HAP-1 (cell line): ENCODE measurements at places on chromosomes 7 and 10.

DNA sequence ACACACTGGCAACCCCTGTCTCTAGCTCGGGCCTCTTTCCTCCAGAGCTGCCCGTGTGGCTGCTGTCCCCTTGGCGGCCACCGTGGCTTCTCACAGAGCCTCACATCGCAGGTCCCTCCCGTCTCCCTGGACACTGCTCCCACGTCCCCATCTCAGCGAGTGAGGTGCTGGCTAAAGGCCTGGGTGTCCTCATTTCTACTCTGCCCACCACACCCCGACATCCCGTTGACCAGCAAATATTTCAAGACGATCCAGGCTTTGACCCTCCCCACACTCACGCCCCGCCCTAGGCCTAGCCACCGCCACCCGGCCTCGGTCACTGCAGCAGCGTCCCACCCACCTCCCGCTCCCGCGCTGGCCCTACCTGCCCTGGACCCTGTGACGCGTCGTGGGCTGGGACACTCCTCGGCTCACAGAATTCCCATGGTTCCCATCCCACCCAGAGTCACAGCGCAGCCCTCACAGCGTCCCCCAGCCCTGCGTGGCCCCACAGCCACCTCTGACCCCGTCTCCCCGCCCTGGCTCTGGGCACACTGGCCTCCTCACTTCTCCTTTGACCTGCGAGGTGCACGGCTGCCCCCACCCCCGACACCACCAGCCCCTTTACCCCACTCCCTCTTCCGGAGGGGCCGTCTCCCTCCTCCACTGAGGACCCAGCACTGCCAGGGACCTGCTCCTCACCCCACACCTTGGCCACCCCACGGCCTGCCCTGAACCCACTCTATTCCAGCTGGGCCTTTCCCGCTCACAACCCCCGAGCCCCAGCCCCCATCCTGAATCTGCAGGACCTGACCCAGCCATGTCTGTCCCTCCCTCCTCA lies 6.9 kb downstream of the ADAP1 start:
- DNase-seq: no peak

DNA sequence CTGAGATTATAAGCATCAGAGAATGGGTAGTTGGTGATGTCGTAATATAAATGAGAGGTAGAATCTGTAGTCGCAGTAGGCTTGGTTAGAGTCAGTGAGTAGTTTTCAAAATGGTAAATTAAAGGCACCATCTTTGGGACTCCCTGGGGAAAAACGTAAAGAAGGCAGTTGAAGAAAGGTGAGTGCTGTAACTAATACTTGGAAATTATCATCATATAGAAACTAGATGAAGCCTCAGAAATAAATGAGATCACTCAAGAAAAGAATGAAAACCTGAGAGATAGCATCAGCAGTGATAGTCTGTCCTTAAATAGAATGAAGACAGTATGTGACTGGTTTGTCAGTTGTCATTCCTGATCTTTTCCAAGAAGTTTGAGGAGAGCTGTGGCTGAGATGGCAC lies 23.8 kb downstream of the PALS2 start:
- no peak for DNase-seq

- no peak for DNase-seq
These were observed 273.0 kb downstream of the CCDC3 start for GRCh38 chr10:12728494-12728893.

GRCh38 chr7:45324683-45325237 lies 167.2 kb downstream of the RAMP3 start:
- no peak for DNase-seq

DNA sequence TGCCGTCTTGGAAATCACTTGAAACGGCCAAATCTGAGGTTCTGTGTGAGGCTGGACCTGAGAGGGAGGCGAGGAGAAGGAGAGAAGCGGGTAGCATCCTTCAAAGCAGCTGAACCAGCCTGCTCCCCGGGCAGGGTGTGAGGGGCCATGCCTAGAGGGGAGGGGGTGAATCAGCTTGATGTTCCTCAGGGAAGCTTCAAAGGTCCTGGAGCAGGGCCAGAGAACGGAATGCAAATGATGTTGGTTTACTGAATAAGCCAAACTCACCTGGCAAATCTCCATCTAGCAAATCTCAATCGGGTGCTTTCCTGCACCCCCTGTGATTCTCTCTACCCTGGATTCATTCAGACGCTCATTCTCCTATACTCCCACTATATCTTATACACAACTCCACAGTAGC lies 226.9 kb downstream of the WDR11 start:
- DNase-seq: no peak

- DNase-seq: no peak
These were observed 176.2 kb downstream of the MGMT start for GRCh38 chr10:129643266-129643665.

DNA sequence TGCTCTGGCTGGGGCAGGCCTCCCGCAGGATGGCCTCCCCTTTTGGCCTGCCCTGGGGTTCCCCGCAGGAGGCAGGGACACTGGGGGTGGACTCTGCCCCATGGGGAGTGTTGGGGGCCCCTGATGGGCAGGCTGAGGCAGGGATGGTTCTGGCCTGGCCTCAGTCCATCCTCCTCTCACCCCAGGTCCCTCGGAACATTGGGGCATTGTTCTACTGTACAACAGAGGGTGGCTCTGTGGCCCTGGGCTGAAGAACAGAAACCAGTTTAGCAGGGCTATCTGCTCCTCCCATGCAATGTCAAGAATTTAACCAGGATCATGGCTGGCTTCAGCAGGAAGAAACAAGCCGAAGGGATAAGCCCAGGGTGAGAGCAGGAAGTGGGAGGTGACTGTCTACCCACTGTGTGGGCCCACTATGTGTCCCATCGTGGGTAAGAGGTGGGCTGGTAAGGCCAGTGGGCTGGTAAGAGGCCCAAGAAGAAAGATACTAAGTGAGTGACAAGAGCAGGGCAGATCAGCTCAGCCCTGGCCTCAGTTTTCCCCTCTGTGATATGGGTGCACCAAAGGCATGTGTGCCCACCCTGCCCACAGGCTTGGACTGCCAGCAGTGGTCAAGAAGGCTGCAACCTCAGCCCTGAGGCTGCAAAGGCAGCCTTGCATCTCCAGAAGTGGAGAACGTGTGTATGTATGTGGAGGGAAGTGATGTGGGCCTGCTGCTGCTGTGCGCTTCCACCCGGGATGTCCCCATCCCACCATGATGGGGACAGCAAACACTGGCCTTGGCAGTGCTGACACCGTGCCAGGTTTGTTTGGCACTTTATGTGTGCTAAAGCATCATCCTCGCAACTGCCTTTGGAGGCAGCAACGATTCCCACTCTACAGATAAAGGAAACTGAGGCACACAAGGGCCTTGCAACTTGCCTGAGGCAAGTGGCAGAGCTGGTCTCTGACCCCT lies 138.9 kb downstream of the SH3PXD2A start:
- DNase-seq: no peak

DNA sequence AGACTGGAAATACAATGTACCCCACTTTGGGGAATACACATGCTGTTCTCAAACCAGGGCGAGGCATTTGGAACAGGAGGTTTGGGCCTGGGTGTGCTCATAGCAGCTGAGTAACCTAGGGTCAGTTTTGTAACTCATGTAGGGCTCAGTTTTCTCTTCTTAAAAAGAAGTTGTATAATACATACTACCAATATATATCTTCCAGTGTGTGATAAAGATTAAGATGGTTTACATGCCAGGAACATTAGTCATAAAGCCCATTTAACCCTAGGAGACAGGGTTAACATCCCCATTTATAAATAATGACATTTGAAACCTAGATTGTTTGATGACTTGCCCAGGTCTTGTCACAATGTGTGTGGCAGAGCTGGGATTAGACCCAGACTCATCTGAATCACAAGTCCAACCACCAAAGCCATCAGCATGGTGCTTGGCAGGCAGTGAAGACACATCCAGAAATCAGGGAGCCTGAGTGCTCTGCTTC lies 6.0 kb downstream of the AKR1B10 start:
- DNase-seq: no peak

GRCh38 chr7:14275356-14275755 lies 285.9 kb upstream of the ETV1 start:
- DNase-seq: no peak

GRCh38 chr7:5210751-5211338 lies 20.8 kb downstream of the WIPI2 start:
- DNase-seq: no peak

- no peak for DNase-seq
These were observed 20.7 kb downstream of the STN1 start for GRCh38 chr10:103897241-103897774.

DNA sequence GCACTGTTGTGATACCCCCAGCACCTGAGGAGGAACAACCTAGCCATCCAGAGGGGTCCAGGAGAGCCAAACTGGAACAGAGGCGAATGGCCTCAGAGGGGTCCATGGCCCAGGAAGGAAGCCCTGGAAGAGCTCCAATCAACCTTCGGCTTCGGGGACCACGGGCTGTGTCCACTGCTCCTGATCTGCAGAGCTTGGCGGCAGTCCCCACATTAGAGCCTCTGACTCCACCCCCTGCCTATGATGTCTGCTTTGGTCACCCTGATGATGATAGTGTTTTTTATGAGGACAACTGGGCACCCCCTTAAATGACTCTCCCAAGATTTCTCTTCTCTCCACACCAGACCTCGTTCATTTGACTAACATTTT lies 1.6 kb upstream of the CASP2 start:
- DNase-seq: no peak

DNA sequence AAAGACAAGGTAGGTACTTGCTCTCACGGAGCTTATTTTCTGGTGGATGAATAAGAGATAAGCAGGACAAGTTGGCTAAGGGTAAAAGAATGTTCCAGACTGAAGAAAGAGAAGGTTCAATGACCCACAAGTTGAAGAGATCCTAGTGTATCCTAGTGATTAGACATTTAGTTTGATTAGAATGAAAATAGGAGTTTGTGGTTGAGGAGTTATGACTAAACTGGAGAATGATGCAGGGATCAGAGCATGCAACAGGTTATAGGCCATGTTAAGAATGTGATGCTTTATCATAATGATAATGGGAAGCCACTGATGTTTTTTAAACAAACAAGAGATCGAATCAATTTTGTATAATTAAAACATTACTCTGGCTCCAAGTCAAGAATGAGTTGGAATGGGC lies 357.2 kb downstream of the HPSE2 start:
- no peak for DNase-seq

DNA sequence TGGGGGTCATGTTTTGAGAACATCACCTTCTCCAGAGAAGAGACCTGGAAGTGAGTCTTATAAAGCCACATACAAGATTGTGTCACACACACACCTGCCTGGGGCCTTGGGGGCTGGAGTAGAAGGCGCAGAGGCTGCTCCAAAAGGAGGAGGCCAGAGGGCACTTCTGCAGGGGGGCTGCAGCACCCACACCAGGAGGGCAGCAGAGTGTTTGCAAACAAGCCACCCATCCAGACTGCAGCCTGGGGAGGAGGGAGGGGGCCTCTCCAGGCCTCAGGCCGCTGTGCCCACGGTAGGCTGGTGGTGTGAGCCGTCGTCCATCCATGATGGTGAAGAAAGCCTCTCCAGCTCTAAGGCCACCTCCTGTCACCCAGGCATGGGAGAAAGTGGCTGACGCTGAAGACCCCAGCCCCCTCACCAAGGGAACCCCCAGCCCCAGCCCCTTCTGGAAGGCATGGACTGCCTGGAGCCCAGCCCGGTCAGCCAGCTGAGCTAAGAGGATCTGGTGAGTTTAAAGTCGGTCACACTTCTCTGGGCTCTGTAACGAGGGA lies 77.5 kb downstream of the FOXL3 start:
- no peak for DNase-seq

GRCh38 chr10:62374862-62375710 lies 917 bp downstream of the ZNF365 start:
- DNase-seq: no peak

DNA sequence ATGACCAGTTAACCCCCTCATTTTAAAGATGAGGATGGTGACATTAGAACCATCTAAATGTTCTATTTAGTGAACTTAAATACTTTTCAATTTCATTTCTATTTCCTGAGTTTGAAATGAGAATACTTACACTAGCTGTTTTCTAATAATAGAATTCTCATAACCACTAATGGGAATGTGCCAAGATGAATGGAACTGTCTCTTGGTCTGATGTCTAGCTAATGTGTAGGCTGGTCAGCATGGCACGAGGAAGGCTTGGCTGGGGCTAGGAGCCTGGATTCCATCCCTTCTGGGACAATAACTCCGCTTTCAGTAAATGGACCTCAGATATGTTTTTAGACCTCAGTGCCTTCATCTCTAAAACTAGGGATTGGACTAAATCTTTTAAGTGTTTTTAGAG lies 185.8 kb upstream of the NRP1 start:
- no peak for DNase-seq

DNA sequence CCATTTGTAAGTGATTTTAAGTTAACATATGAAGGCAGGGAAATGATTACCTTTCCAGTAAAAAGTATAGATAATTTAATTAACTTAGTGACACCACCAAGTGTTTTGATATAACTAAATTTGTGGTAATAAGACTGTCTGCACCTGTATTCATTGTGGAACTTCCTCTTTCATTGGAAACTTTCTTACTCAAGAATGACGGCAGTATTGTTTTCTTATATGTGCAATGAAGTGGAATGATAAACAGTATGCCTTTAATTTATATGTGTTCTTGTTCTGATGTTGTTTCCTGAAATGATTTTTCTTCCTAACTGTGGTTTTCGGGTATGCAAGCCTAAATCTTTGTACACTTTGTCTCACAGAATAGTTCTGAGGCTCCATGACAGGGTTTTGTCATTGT lies 46.4 kb downstream of the CASD1 start:
- no peak for DNase-seq

- no peak for DNase-seq
These were observed 88.3 kb downstream of the NKX6-2 start for GRCh38 chr10:132697578-132698200.

DNA sequence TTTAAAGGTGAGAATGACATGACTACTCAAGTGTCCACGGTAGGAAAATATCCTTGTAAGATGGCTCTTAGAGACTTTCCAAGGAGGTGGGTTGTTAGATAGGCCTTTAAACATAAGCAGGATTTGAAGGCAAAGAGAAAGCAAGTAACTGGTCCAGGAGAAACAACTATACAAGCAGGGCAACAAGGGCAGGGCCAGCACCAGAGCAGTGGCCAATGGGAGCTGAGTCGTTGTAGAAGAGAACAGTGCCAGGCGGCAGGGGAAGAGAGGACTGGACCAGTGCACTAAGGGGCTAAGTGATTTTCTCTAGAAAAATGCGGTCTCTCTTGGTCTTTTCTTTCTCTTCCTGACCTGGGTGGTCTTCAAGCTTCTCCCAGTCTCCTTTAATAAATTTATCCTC lies 94.9 kb downstream of the GLI3 start:
- no peak for DNase-seq

DNA sequence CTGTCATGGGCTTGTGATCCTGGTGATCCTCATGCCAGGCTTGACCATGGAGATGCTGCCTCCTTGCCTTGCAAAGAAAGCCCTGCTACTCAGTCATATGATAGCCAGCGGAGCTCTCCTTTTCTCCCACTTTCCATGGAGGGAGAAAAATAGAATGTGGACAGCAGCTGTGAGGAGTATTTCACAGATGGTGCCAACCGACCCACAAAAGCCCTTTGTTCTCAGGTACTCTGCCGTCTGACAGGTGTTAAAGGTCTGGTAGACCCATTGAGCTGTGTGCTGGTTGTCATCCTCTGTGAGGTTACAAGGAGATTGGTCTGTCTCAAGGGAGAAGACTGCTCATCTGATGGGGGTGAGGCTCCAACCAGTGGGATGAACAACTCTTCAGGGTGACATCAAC lies 29.5 kb upstream of the COBL start:
- DNase-seq: no peak

GRCh38 chr7:11436773-11437524 lies 395.0 kb downstream of the THSD7A start:
- no peak for DNase-seq
